Kidney epithelial cell (primary cell): ENCODE measurements at places on chromosomes 16 and 17. TPM values are rescaled to one million over a fixed set of nuclear protein-coding genes. Genes with fewer than 3 reads are reported as not detected.

Gene KRT36
- total RNA-seq, result not detected in 2 replicates

Gene SCO1
- total RNA-seq, result 30.5 and 32.9 TPM in 2 replicates

Gene GPR139
- total RNA-seq, result not detected in 2 replicates

Gene ADGRG3
- not detected in 2 replicates for total RNA-seq

Gene SALL1
- 12.3 and 14.8 TPM in 2 replicates for total RNA-seq

Gene CES5A
- not detected in 2 replicates for total RNA-seq

Gene PABPN1L
- total RNA-seq, result not detected in 2 replicates

Gene GRB7
- 20.5 and 21.2 TPM in 2 replicates for total RNA-seq

DNA sequence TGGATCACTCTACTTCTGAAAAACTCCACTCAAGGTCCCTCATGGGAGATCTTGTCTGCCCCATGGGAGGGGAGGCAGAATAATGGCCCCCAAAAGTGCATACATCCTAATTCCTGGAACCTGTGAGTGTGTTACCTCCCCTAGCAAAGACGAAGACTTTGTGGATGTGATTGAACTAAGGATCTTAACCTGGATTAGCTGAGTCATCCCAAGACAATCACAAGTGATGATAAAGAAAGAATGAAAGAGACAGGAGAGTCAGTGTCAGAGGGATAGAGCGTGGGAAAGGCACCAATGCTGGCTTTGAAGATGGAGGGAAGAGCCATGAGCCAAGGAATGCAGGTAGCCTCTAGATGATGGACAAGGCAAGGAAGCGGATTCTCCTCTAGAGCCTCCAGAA is 374.7 kb upstream of the DYNLRB2 start:
- DNase-seq, result no peak

DNA sequence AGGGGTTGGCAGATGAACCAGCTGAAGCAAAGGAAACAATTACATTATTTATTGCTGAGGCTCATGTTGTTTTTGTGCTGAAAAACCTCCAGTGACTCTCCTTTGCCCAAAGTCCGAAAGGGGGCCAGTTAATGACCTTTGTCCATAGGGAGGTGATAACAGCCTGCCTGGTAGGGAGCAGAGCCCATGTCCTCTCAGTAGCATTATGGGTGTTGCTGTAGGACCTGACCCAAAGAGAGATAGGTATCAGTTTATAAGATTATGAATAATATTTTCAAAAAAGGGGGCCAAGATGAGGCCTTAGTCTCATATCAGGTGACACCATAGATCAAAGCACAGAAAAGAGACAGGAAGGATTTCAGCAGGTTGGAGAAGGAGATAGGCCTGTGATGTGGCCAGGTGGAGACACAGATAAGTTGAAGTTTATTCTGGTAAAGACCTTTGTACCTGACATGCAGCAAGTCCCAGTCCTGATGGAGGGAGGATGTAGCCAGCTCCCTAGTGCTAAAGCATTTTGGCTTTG is 55.1 kb downstream of the CENPV start:
- no peak for DNase-seq

DNA sequence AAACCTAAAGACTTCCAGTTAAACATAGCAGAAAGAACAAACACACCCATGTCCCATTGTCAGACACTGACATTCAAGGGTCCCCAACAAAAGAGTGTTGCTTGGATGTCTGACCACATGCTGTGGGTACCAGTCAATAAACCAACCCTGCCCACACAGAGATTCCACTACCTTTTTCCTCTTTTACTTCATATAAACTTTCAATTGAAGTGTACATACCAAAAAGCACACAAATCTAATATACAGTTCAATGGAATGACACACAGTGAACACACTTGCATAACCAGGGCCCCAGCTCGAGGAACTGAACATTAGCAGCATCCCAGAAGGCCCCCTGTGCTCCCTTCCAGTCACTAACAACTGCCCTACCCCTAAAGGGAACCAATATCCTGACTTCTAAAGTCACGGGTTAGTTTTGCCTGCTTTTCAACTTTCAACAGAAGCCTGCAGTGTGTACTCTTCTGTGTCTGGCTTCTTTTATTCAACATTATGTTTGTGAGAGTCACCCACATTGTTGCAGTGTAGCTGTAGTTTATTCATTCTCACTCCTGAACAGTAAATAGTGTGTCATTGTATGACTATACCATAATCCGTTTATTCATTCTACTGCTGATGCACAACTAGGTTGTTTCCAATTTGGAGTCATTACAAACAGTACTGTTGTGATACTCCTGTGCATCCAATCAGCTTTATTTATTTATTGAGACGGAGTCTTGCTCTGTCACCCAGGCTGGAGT is 18.0 kb downstream of the CFDP1 start:
- DNase-seq, result no peak

DNA sequence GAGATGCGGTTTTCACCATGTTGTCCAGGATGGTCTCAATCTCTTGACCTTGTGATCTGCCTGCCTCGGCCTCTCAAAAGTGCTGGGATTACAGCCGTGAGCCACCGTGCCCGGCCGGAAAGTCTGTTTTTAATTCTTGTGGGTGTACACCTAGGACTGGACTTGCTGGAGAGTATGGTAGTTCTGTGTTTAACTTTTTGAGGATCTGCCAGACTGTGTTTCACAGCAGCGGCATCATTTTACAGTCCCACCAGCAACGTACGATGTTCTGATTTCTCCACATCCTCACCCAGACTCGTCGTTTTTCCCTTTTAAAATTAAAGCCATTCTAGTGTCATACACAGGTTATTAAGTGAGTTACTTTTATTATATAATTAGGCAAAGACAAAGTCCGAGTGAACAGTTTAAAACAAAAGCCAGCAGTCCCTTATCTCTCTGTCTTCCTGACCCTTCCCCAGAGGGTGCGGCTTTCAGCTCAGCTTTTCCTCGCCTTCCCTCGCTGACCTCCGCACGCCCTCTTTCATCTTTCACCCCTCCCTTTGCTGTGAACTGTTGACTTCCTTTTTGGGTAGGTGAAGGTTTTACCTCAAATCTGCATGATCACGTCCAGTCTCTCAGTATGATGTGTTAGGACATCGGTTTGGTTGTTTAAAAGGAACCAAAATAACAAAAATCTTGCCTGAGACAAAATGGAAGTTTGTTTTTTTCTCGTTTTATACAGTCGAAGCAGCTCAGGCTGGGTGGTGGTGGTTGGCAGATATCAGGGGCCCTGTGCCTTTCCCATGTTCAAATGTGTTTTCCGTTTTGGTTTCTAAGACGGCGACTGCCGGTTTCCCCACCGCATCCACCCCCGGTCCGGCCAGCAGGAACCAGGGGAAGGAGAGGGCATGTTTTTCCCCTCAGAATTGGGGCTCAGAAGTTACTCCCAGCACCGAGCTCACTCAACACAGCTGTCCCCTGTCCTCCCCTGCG is 18.0 kb downstream of the FAM234A start:
- no peak for DNase-seq

GRCh38 chr17:45833920-45834319 is 10.8 kb upstream of the SPPL2C start:
- DNase-seq, result no peak

DNA sequence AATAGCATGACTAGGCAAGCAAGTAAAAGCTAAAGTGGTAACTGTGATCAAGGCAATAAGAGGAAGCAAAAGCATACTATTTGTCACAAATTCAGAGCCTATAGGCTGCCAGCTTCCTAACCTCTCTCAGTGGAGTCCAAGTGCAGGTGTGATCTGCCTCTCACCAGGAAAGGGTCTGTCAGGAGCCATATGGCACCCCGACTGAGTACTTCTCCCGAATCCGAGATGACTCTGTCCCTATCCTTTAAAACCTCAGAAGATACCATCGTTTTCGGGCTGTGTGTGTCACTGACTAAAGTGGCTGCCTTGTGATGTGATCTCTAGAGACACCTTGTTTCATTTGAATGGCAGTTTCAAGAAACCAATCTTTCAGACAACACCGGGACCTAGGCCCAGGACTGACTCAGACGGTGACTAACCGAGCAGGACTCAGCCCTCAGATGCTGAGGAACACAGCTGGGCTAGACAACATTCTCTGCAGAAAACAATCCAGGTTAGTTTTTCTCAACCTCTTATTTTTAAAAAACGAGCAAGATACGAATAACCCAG is 63.6 kb downstream of the SMG6 start:
- DNase-seq, result peak; percentile 74

DNA sequence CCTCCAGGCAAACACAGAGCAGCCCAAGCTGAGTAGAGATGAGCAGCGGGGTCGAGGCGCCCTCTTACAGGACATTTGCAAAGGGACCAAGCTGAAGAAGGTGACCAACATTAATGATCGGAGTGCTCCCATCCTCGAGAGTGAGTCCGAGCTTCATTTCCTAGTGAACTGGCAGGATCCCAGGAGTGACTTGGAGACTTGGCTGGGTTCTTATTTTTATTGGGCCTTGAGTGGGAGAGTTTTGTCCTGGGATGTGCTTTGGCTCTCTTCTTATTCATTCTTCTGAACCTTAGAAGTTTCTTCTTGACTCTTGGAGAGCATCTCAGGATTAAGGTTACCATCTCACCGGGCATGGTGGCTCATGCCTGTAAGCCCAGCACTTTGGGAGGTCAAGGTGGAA is 27.2 kb upstream of the CDC6 start:
- DNase-seq, result no peak

DNA sequence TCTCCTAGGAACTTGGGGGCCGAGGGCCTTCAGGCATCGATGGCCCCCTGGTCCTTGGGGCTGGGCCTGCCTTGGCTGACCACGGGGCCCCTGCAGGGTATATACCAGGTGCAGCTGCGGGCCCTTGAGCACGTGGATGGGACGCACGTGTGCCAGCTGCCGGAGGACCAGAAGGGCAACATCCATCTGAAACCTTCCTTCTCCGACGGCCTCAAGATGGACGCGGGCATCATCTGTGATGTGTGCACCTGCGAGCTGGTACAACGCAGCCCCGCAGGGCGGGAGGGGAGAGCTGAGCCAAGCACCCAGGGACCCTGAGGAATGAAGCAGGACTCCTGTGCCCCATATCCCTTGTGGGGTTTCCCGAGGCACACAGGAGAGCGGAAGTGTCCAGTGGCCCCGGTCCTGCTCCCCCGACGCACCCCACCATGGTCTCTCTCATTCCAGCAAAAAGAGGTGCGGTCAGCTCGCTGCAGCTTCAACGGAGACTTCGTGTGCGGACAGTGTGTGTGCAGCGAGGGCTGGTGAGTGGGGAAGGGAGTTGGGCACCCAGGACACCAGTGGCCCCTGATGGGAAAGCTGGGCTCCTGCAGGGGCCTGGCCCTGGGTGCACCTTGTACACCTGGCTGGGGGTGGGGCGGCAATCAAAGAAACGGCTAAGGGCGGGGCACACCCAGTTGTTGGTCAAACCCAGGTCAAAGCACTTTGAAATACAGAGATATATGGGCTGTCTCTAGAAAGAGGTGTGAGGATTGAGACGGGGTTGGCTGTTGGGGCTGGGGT is 10.6 kb downstream of the ITGB4 start:
- DNase-seq, result no peak

DNA sequence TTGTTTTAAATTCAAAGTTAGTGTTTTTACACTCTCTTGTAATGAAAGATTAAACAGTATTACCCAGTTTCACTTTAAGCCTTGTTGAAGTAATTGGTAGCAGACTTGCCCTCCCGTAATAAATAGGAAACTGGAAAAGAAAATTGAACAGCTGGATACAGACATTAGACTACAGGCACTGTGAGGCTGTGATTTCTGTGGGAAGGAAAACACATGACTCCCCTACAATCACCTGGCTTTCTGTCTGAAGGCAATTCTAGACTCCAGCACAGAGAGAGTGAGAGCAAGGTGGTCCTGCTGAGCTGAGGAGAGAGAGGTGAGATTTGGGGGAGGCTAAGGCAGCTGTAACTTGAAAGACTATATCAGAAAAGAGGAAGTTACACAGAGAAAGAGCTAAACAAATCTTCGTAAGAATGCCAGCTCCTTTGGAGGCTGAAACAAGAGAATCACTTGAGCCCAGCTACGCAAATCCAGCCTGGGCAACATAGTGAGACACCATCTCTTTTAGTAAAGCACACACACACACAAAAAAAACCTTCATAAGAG is 57.8 kb upstream of the CDYL2 start:
- no peak for DNase-seq

DNA sequence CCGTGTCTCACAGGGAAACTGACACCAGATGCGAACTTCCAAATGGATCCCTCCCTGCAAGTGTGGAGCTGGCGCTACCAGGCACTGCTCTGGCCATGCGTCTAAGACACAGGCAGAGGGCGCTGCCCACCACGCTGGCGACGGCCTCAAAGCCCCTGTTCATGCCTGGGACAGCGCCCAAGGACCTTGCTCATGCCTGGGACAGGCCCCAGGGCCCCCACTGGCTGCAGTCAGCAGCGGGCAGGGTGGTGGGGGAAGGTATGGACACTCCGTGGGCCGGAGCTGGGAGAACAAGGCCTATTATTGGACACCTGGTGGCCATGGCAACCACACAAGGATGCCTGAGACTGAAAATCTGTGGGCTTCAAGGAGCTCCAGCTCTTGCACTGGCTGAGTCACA is 8.8 kb downstream of the ZG16B start:
- DNase-seq, result peak; percentile 53

DNA sequence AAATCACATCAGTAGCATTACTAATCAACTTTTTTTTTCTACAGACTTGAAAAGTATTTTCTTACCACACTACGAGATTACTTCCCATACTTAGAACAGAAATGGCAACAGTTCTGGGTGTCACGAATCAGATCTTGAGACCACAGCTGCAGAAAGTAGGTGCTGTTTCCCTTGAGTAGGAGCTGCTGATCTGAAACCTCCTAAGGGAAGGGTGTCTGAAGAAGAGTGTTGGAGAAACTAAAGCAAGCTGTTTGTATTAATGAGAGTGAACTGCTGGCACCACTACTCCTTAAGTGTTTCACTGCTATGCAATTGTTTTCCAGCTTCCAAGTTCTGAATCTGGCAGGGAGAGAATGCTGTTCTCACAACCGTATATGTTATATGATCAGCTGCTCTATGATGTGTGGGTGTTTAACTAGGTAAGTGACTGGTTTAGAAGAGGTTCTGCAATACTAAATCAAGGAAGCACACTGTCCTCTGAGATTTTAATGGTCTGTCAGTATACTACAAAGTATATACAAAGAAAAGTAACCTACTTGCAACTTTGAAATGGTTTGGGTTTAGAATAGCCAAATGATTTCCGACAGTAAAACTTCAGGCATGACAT is 3.3 kb downstream of the ZNF652 start:
- DNase-seq, result no peak

- DNase-seq, result no peak
Measured at GRCh38 chr17:4533523-4534504, 21.4 kb downstream of the MYBBP1A start.

DNA sequence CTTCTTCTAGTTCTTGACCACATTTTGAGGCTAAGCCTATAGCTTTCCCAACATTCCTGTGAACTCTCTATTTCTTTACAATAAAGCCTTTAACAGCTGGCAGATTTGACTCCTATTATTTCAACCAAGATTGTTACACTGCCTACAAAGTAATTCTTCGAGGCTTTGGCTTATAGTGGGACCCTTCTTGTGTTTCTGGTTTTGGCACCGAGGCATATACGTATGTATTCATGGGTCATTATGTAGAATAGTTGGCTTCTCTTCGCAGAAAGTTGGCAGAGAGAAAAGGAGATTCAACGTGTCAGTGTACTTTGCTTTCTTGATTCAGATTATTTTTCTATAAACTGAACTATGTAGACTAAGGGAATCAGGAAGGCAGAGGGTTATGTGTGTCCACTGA is 102.2 kb downstream of the ABCA8 start:
- no peak for DNase-seq

- DNase-seq, result no peak
Measured at GRCh38 chr17:64282753-64283080, 19.7 kb upstream of the TEX2 start.
